ENCODE measurements at places on chromosomes 1 and 21.
A peak's percentile ranks its signal among the peaks of the same experiment; 100 is the strongest.

DNA sequence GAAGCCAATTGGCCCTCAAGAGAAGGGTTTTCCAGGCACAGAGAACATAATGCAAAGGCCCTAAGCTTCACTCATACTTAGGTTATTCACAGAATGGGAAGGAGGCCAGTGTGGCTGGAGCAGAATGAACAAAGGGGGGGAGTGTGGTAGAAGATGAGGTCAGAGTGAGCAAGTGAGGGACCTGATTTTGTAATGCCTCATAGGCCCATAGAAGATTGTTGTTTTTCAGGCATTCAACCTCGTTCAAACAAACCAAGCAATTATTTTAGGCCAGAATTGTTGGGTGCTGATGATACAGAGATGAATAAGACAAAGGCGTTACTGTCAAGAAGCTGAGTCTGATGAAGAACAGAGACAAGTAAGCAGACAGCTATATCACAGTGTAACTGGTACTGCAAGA, 54.5 kb upstream of the RAP1A start:
- DNase-seq: no peak

DNA sequence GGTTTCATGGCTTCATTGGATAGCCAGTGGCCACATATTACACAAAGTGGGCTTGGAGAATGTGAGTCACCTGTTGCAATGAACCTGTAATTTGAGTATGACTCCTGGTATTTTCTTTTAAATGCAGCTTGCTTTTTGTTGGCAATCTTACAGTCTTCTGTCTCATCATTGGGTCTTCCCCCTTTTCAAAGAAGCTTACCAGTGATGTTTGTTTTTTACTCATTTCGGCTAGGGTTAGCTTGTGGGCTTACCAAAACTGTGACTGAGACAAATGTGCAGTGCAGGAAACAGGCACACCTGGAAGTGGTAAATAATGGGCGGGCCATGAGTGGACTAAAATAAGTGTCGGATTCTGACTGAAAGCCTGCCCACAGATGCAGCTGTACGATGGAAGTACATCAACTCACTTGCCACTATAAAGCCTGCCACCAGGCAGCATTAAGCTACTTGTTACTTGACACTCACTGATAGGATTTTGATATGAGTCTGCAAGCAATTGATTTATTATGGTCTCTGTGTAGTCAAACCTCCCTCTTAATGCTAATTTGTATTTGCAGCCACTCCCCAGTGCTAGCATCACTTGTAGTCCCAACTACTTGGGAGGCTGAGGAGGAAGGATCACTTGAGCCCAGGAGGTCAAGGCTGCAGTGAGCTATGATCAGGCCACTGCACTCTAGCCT, 4.2 kb downstream of the HHAT start:
- peak; percentile 63 for DNase-seq

DNA sequence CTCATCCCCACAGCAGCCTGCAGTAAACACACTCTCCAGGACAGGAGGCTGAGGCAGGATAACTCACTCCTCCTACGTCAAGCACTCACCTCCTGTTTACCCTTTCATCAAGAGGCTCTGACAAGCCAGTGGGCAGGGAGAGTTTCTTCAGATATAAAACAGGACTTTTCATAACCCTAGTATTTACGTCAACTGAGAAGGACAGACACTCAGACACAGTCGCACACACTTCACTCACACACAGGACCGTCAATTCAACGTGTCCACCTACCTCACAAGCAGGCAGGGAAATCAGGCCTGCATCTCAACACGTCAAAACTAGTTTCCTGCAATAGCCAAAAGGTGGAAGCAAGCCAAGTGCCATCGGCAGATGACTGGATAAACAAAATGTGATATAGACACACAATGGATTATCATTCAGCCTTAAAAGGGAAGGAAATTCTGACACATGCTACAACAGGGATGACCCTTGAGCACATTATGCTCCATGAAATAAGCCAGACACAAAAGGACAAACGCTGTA, 48.6 kb downstream of the ITPKB start:
- DNase-seq: peak; percentile 61

DNA sequence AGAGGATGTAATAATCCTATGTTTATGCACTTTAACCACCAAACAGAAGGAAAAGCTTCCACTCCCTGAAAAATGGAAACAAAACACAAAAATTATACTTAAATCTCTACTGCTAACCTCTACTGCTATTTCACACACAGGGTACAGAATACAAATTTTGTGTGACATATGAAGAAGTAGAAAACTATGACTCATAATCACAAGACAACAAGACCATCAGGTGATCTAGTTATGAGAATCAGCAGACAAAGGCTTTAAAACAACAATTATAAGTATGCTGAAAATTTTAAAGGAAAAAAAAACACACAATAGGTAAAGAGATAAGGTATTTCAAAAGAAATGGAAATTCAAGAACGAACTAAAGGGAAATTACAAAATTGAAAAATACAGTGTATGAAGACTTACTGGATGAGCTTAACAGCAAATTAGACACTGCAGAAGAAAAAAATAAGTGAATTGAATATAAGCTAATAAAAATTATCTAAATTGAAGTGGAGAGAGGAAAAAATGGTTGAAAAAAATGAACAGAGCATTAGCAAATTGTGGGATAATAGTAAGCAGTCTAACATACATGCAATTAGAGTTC, 13.6 kb upstream of the NAV1 start:
- DNase-seq: no peak

DNA sequence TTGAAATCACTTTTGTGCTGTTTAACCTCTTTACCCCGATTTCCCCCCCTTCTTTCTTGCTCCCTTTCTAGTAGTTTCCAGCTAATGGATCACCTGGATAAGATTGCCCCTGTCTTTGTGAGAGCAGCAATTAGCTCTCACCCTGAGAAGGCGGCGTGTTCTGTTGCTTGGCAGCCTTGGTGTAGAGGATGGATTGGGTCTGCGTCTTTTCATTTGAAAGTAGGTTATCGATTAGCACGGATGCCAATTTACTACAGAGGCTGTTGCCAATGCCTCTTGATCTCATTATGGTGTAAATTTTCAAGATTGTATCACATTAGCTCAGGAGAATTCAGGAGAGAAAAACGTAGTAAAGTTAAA, 26.4 kb downstream of the KIF26B start:
- no peak for DNase-seq

DNA sequence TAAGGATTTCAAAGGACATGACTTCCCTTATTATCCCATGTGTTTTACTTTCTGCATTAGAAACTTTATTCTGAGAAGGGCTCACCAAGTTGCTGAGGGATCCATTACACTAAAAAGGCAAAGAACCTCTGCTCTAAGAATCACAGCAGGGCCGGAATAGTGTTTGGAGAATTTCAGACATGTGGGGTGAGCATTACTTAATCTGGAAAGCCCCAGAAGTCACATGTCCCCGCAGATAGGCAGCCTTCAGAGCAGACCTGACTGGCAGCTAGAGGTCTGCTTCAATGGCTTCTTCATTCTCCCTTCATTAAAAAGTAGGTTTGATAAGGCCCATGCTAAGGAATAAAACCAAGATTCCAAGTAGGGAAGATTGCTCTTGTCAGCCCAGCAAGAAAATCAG, 52.6 kb upstream of the RBM15 start:
- no peak for DNase-seq

DNA sequence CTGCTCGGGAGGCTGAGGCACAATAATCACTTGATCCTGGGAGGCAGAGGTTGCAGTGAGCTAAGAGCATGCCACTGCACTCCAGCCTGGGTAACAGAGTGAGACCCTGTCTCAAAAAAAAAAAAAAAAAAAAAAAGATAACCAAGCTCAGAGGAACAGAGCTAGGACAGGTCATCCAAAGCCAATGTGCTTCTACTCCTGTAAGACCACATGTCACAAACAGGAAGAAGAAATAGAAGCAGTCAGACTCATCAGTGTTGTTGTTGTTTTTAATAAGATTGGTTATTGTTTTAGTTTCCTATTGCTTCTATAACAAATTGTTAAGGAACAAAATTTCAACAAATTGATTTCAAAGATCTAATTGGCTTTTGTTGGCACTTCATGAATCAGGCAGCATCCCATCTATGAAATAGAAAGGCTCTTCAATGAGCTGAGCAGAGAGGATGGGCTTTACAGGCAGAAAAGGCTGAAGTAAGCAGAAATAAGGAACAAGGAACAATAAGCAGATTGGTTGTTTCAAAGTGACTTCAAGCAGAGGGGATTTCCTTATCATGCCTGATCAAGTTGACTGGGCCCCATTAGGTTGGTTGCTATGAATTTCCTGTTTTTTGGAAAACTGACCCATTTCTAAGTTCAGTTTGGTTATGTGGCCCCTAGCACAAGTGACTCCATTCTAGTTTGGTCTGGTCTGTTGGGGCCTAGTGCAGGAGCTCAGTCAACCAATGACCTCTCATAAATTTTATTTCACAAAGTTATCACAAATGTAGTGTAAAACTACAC, 6.0 kb upstream of the AKNAD1 start:
- DNase-seq: no peak

DNA sequence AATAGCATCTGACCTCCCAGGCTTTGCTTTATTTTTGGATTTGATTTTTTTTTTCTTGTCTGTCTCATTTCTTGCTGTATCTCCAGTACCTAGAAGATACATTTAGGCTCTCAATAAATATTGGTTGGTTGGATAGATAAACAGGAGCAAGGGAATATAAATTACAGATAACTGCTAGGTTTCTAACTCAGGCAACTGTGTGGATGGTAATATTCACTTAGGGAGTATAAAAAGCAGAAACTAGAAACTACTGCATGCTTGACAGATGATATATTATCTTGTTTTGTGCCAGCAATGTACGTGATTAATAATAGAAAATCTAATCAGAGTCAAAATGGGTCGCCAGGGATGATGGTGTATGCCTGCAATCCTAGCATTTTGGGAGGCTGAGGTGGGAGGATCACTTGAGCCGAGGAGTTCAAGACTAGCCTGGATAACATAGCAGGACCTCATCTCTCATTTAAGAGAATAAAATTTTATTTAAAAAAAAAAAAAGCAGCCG, 31.0 kb upstream of the TARS2 start:
- DNase-seq: no peak

DNA sequence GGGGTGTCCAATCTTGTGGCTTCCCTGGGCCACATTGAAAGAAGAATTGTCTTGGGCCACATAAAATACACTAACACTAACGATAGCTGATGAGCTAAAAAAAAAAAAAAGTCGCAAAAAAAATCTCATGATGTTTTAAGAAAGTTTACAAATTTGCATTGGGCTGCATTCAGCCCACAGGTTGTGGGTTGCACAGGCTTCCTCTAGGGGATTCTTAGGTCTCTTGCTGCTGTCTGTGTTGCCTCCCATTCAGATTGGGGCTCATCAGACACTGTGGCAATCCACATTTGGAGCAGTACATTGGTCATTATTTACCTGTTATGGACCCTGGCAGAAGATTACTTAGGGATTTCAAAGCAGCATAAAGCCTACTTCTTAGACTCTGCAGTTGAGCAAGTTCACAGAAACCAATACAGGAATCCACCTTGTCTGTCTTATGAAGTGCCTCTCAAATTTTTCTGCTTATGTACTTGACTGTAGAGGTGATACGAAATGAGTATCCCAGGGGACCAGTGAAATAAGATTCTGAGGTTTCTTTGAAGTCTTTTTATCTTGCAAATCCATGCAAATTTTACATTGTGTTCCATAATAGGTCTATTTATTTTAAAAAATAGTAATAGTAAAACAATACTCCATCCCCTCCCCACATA, 205.5 kb downstream of the RPS6KC1 start:
- no peak for DNase-seq

DNA sequence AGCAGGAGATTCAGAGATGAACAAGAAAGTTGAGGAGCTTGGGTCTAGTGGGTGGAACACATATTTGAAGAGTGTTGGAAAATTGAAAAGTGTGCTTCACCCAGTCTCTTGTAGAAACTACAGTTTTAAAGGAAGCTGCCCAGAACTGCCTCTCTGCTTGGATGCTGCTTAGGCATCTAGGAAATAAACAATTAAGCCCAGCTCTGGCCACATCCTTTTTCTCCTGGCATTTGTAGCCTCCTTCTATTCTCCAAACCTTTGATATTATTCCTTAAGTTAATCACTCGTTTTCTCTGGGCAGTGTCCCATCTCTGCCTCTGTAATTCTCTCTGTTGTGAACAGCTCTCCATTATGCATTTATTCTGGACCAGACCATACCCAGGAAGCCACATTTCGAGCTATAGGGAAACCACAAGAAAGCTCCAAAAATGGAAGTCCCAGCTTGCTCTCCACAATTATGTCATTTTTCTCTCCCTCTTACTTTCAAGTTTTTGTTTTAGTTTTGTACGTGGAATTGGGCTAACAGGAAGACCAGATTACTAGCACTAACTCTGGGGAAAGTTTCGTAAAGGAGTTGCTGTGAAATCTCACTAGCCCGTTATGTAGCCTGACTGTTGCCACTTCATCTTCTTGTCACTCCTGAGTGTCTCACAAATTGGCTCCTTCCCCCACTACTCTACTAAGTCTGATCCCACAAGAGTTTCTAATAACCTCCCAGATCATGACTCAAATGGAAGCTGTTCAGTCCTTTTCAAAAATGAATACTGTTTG, 102.2 kb downstream of the NTMT2 start:
- DNase-seq: no peak

DNA sequence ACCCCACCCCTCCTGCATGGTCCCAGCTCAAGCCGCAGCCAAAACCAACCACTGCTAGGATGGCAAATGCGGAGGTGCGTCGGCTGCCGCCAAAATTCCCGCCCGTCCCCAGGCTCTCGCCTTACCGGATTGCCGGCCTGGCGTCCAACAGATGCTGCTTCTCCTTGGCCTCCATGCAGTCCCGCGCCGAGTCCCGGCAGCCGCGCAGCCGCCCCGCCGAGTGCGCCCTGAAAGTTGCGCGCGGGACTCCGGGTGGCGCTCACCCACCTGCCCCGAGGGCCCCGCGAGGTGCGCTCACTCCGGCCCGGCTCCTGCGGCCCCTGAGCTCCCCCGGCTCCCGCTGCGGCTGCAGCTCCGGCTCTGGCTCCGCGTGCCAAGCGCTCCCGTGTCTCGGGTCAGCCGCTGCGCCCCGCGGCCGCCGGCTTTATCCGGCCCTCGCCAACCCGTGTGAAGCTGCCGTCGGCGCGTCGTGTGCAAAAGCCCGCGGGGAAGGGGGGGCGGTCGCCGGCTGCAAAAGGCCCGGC, at the start of gene SLC30A2:
Gene SLC30A2 (minus strand): TSS at position 397 of the 524 bp plus-strand sequence. CDS start 222 bp downstream, at position 175.
- no peak for DNase-seq

GRCh38 chr1:226622012-226622411, 73.4 kb downstream of the STUM start:
- no peak for DNase-seq

GRCh38 chr1:247966532-247967204, 1.6 kb downstream of the OR2AK2 start:
- no peak for DNase-seq

DNA sequence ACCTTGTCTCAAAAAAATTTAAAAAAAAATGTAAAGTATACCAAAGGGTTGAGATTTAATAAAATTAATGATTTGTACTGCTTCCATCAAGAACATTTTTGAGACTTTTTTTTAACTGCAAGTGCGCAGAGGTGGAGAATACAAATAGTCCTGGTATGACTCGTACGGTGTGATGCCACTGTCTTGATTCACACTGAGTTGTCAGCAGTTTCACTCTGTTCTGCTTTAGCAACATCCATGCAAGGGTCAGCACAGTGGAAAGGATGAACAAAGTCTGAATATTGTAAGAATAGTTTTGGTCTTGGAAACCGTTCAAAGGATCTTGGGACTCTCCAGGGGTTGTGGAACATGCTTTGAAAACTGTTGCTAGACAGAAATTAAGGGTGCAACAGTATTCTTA, 40.2 kb downstream of the EXO1 start:
- DNase-seq: no peak

Data from activated CD4-positive, alpha-beta T cell treated with anti-CD3 and anti-CD28 coated beads, Interleukin-2, amount 50 U/mL, for 48 hours (primary cell).